GM13976 (cell line): ENCODE measurements at places on chromosomes 11 and 22.

DNA sequence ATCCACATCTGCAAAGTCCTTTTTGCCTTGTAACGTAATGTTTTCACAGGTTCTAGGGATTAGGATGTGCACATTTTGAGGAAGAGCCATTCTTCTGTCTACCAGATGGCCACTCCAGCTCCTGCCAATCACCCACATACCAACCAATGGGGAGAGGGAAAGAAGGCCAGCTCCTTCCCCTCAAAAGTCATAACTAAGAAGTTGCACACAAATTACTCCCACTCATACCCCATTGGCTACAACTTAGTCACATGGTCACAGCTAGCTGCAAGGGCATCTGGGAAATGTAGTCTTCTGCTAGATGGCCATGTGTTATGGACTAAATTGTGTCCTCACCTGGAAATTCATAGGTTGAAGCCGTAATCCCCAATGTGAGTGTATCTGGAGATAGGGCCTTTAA is 15.4 kb upstream of the MYOD1 start:
- DNase-seq: no peak

DNA sequence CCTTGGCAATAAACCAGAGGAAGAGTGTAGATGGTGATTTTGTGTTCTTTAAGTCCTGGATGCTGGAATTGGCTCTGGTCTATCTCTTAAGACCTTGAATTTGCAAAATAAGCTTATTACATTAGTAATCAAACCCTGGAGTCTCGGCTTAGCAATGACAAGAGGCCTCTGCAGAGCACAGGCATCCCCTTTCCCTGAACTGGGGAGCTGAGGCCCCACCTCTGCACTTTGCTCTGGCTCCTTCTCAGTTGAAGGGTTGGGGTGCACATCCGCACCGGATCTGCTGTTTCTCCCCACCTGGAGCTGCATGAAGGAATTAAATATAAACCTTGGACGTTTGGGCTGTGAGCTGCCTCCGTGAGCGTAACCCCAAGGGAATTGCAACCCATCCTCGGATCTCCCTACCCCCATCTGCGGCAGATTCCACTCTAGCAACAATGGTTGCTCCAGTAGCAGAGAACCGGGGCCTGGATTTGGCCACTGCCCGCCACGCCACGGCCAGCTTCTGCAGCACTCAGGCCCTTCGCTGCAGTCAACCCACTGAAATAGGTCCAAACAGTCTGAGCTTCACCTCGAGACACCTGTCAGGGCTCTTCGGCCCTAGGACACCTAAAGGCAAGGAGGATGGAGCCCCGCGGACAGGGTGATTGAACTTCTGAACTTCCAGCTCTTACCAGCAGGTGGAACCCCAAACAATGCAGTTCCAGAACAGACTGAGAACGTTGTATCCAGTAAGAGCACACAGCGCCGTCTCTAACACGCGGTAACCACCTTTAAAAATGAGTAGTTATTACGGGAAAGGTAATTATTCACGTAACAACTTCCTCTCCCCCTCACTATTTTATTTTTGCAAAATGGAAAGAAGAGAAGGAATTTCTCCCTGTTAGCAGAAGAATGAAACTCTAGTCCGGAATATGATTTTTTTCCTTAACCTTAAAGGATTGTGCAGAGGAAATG is 54.8 kb upstream of the CAPRIN1 start:
- peak; percentile 79 for DNase-seq

DNA sequence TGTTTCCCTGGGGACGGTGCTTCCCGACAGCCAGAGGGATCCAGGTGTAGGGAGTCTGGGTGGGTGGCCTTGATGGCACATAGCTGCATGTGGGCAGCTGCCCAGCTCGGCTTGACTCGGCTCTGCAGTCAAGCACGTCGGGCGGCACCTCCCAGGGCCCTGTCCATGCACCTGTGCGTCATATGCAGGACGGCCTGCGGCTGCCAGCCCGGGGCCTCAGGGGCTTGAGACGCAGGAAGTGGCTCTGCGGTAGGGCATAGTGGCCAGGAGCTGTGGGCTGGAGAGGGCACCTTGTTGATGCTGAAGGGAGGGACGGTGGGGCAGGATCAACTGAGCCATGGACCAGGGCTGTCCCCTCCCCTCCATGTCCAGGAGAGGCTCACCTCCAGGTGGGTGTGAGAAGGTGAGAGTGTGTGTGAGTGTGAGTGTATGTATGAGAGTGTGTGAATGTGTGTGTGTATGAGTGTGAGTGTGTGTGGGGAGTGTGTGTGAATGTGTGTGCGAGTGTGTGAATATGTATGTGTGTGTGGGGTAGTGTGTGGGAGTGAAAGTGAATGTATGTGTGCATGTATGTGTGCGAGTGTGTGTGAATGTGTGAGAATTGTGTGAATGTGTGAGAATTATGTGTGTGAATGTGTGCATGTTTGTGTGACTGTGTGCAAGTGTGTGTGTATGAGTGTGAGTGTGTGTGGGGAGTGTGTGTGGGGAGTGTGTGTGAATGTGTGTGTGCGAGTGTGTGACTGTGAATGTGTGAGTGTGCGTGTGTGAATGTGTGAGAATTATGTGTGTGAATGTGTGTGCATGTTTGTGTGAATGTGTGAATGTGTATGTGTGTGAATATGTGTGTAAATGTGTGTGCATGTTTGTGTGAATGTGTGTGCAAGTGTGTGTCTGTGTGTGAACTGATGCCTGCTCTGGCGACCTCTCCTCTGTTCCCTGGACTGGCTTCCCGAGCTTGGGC is 5.7 kb upstream of the SUN2 start:
- DNase-seq: no peak

GRCh38 chr11:655036-655726 is 18.1 kb downstream of the DRD4 start:
- no peak for DNase-seq
